ENCODE measurements at places on chromosomes 6 and 20. TPM values are rescaled to one million over a fixed set of nuclear protein-coding genes. Genes with fewer than 3 reads are reported as not detected.

GRCh38 chr20:4516876-4517275 lies 204.8 kb upstream of the PRND start:
- DNase-seq = no peak
- no peaks in the 10 kb centered on the region for H3K27me3 ChIP-seq
- H3K27ac ChIP-seq = no peak overlapping the region
- H3K36me3 ChIP-seq = no peaks in the 10 kb centered on the region
- H3K4me1 ChIP-seq = peaks cover 16% of the 10 kb centered on the region

GRCh38 chr20:11260611-11261010 lies 586.8 kb upstream of the JAG1 start:
- H3K27me3 ChIP-seq = no peaks in the 10 kb centered on the region
- H3K36me3 ChIP-seq = no peaks in the 10 kb centered on the region
- no peak for DNase-seq
- no peak overlapping the region for H3K4me3 ChIP-seq
- peak overlapping the region; percentile 90 for H3K27ac ChIP-seq

DNA sequence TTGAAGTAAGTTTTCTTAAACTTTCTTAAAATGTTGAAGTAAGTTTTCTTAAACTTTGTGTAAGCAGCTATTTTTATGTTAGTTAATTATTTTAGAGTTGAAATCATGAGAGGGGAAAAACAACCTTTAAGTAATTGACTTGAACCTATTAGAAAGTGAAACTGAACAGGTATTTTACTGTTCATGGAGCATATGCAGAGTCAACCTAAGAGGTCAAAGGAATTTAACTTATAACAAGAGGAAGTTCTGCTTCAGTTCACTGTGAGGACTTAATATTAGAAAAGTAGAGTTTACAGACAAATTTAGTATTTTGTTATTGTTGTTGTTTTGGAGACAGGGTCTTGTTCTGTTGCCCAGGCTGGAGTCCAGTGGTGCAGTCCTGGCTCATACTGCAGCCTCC lies 38.0 kb downstream of the CDYL start:
- no peaks in the 10 kb centered on the region for H3K27me3 ChIP-seq
- H3K4me1 ChIP-seq = peaks cover 38% of the 10 kb centered on the region
- peak overlapping the region; percentile 54 for H3K27ac ChIP-seq
- no peak for DNase-seq
- peaks cover 2% of the 10 kb centered on the region for H3K36me3 ChIP-seq

- no peak overlapping the region for H3K4me3 ChIP-seq
- DNase-seq = no peak
- no peaks in the 10 kb centered on the region for H3K36me3 ChIP-seq
- H3K27ac ChIP-seq = no peak overlapping the region
Observed at GRCh38 chr6:23002044-23002619, 432.8 kb downstream of the HDGFL1 start.

The CARMIL1 gene
- 16.0 TPM for total RNA-seq

- H3K27ac ChIP-seq = no peak overlapping the region
- H3K4me3 ChIP-seq = no peak overlapping the region
- H3K27me3 ChIP-seq = peaks cover 8% of the 10 kb centered on the region
- DNase-seq = no peak
- H3K4me1 ChIP-seq = peaks cover 13% of the 10 kb centered on the region
Observed at GRCh38 chr6:133286765-133287164, 45.6 kb downstream of the EYA4 start.

- no peak for DNase-seq
- H3K27ac ChIP-seq = peak overlapping the region; percentile 89
- peaks cover 3% of the 10 kb centered on the region for H3K36me3 ChIP-seq
- peaks cover 54% of the 10 kb centered on the region for H3K27me3 ChIP-seq
- peak overlapping the region; percentile 94 for H3K4me3 ChIP-seq
Observed at GRCh38 chr6:68633972-68634725, 933 bp upstream of the ADGRB3 start.

DNA sequence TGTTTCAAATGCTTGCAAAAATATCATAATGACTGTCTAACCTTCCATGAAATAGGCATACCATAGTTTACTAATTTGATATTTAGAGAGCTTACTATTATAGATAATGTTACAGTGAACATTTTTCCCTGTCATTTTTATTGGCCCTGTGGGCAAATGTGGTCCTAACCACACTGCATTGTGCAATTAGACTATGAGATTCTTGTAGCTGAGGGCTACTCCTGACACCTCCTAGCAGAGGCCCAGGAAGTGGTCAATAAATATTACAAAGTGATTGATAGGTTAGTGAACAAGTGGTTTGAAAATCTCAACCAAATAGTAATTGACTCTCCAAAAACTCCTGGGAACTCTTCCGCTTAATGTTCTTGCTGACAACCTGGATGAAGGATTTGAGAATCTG lies 160.5 kb upstream of the KCNG1 start:
- H3K27me3 ChIP-seq = peaks cover 48% of the 10 kb centered on the region
- no peaks in the 10 kb centered on the region for H3K4me1 ChIP-seq
- no peak overlapping the region for H3K27ac ChIP-seq
- H3K36me3 ChIP-seq = no peaks in the 10 kb centered on the region
- H3K4me3 ChIP-seq = no peak overlapping the region

DNA sequence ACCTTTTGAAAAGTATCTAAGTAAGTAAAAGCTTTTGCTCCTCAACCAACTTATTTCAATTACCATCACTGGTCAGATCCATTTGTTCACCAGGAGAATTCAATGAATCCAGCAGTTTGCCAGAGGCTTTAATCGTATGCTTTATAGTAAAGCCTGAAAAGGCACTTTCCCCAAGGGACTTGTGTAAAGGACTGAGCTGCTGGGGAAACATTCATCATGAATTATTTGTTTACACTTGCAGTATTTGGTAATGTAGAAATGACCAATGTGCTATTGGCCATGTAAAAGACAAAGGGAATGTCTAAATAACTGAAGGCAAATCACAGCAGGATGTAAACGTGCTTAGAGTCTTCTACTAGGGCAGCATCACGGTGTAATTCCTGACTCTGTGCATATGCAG lies 471.4 kb downstream of the ADGRB3 start:
- H3K4me1 ChIP-seq = no peaks in the 10 kb centered on the region
- no peak for DNase-seq
- H3K27ac ChIP-seq = no peak overlapping the region
- no peak overlapping the region for H3K4me3 ChIP-seq
- no peaks in the 10 kb centered on the region for H3K36me3 ChIP-seq

GRCh38 chr20:7692478-7692877 lies 247.8 kb downstream of the HAO1 start:
- H3K36me3 ChIP-seq = no peaks in the 10 kb centered on the region
- H3K4me3 ChIP-seq = no peak overlapping the region
- peaks cover 2% of the 10 kb centered on the region for H3K27me3 ChIP-seq
- no peaks in the 10 kb centered on the region for H3K4me1 ChIP-seq

The SOBP gene
- total RNA-seq = 7.4 TPM

The SERAC1 gene
- 10.3 TPM for total RNA-seq

DNA sequence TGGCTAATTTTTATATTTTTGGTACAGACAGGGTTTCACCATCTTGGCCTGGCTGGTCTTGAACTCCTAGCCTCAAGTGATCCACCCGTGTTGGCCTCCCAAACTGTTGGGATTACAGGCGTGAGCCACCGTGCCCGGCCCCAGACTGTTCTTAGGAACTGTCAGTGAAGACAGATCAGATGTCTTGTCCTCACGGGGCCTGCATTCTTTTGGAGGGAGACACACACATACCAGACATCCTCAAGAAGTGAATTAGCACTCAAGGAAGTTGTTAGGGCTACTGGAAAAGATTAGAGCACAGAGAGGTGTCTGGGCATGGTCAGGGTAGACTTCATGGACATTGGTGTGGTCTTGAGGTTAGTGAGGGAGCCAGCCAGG lies 10.3 kb upstream of the LPIN3 start:
- H3K27ac ChIP-seq = peak overlapping the region; percentile 98
- H3K4me3 ChIP-seq = no peak overlapping the region
- no peak for DNase-seq
- H3K36me3 ChIP-seq = no peaks in the 10 kb centered on the region
- no peaks in the 10 kb centered on the region for H3K27me3 ChIP-seq
- H3K4me1 ChIP-seq = peaks cover 23% of the 10 kb centered on the region

DNA sequence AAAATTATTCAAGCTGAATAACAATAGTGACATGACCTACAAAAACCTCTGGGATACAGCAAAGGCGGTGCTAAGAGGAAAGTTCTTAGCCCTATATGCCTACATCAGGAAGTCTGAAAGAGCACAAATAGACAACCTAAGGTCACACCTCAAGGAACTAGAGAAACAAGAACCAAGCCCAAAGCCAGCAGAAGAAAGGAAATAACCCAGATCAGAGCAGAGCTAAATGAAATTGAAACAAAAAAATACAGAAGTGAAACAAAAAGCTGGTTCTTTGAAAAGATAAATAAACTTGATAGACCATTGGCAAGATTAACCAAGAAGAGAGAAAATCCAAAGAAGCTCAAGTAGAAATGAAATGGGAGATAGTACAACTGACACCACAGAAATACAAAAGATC lies 47.6 kb upstream of the NOTCH4 start:
- no peaks in the 10 kb centered on the region for H3K36me3 ChIP-seq
- H3K27me3 ChIP-seq = peaks cover 21% of the 10 kb centered on the region
- no peak overlapping the region for H3K4me3 ChIP-seq

The PHACTR1 gene
- 1.6 TPM for total RNA-seq

DNA sequence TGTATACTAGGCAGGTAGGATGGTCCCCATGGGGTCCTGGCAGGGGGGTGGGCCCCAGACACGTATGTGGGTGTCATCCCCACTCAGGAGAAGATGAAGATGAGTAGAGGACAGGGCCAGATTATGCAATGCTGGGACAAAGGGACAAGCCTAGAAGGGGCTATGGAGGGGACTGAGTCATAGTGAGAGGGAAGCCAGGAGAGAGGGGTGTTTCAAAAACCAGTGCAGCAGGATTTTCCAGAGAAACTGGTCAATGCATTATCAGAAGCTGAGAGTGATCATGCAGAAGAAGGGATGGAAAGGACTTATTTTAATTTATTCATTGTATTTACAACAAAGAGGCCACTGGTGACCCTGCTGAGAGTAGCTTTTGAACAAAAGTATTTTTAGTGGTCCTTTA lies 74.0 kb downstream of the PPP1R3G start:
- H3K4me1 ChIP-seq = no peaks in the 10 kb centered on the region
- no peak overlapping the region for H3K27ac ChIP-seq
- H3K4me3 ChIP-seq = no peak overlapping the region
- H3K36me3 ChIP-seq = no peaks in the 10 kb centered on the region
- DNase-seq = no peak
- no peaks in the 10 kb centered on the region for H3K27me3 ChIP-seq

GRCh38 chr20:62589150-62589498 lies 53.2 kb upstream of the SLCO4A1 start:
- no peak overlapping the region for H3K4me3 ChIP-seq
- no peak overlapping the region for H3K27ac ChIP-seq
- H3K4me1 ChIP-seq = no peaks in the 10 kb centered on the region
- H3K27me3 ChIP-seq = peaks cover 5% of the 10 kb centered on the region
- DNase-seq = no peak
- no peaks in the 10 kb centered on the region for H3K36me3 ChIP-seq

The DEFB115 gene
- not detected for total RNA-seq

GRCh38 chr6:155939253-155939652 lies 483.6 kb upstream of the NOX3 start:
- no peaks in the 10 kb centered on the region for H3K27me3 ChIP-seq
- H3K4me1 ChIP-seq = no peaks in the 10 kb centered on the region
- no peak overlapping the region for H3K4me3 ChIP-seq
- no peak overlapping the region for H3K27ac ChIP-seq

- DNase-seq = no peak
- no peak overlapping the region for H3K4me3 ChIP-seq
- H3K27ac ChIP-seq = no peak overlapping the region
- H3K36me3 ChIP-seq = no peaks in the 10 kb centered on the region
- H3K4me1 ChIP-seq = no peaks in the 10 kb centered on the region
Observed at GRCh38 chr6:27049863-27050781, 197.4 kb upstream of the PRSS16 start.

DNA sequence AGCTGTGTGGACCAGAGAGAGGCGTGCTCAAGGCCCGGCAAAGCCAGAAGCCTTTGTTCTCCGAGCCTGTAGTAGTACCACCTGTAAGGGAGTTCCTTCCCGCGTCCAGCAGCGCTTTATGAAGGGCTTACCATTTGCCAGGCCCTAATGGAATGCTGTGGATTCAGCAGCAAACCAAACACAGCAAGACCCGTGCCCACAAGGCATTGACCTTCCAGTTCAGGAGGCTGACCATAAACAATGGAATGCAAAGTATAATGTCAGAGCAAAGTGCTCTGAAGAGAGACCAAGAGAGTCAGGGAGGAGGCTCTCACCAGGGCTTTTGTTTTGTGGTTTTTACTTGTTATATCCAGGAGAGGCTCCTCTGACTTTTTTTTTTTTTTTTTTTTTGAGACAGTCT lies 209.8 kb downstream of the ZMYND8 start:
- no peak overlapping the region for H3K4me3 ChIP-seq
- no peak overlapping the region for H3K27ac ChIP-seq
- no peak for DNase-seq
- no peaks in the 10 kb centered on the region for H3K36me3 ChIP-seq
- peaks cover 19% of the 10 kb centered on the region for H3K4me1 ChIP-seq
- peaks cover 48% of the 10 kb centered on the region for H3K27me3 ChIP-seq

- peaks cover 37% of the 10 kb centered on the region for H3K27me3 ChIP-seq
- H3K4me1 ChIP-seq = peaks cover 12% of the 10 kb centered on the region
- peak overlapping the region; percentile 82 for H3K27ac ChIP-seq
- no peak for DNase-seq
- peak overlapping the region; percentile 84 for H3K4me3 ChIP-seq
Observed at GRCh38 chr20:10171864-10172751, 46.5 kb upstream of the SNAP25 start.

- no peaks in the 10 kb centered on the region for H3K27me3 ChIP-seq
- no peak for DNase-seq
- H3K36me3 ChIP-seq = peaks cover 8% of the 10 kb centered on the region
- no peak overlapping the region for H3K27ac ChIP-seq
Observed at GRCh38 chr20:3390759-3391425, 16.6 kb downstream of the DNAAF9 start.

Measured in osteocyte (in vitro differentiated cells).